Stimulated activated CD4-positive, alpha-beta T cell treated with anti-CD3 and anti-CD28 coated beads, Interleukin-4, amount 100 ng/mL, for 24 hours (primary cell): ENCODE measurements at places on chromosomes 6 and 20.

DNA sequence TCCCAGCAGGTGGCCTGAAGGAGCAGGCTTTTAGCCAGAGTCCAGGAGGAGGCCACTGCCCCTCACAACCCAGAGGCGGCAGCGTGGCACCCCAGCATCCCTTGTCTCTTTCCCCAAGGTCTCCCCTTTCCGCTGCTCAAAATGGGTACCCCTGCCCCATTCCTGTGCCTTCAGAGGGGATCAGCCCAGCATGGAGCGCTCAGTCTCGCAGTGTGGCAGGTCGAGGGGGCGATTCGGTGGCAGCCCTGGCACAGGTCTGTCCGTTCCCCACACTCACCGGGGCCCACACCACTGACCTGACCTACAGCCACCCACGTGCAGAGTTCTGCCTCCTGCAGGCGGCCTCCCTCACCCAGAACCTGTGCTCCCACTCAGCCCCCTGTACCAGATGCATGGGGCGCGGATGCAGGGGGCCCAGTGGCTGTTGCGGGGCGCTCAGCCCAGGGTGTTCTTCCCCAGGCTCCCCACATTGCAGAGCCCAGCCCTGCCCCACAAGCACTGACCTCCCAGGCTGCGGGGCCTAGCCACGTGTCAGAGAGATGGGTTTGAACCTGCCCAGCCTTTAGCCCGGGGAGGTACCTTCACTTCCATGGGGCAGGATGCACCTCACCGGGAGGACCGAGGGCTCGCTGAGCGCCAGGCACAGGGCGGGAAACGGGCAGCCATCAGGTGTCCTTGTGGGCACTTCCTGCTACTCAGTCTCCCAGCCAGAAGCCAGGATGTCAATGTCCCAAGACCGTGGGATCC is 41.8 kb downstream of the DSTN start:
- no peak for DNase-seq

GRCh38 chr6:148293181-148293995 is 49.2 kb upstream of the SASH1 start:
- no peak for DNase-seq

GRCh38 chr6:69337311-69337710 is 459.5 kb downstream of the LMBRD1 start:
- no peak for DNase-seq

GRCh38 chr20:49872056-49872455 is 43.3 kb downstream of the SPATA2 start:
- DNase-seq = no peak

- no peak for DNase-seq
Observed at GRCh38 chr6:4270776-4271175, 135.4 kb upstream of the ECI2 start.

GRCh38 chr20:64136004-64136710 is 28.1 kb upstream of the MYT1 start:
- no peak for DNase-seq

- DNase-seq = no peak
Observed at GRCh38 chr6:127162836-127163235, 44.4 kb downstream of the RSPO3 start.

DNA sequence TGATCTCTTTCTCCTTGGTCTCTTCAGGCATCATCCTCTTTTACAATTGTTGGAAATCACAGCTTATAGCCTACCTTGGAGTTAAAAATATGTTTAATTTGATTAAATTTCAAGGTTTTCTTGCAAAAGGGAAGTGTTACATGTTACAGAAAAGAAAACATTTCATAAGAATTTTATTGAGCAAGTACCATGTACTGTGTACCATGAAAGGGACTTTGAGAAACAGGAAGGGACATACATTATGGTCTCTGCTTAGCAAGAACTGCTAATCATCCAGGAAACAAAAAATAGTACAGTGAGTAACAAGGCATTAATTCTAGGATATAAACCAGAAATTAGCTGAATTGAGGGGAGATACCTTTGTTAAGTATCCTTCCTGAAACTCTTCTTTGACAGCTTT is 145.3 kb upstream of the SPACA1 start:
- no peak for DNase-seq

GRCh38 chr6:166903500-166903899 is 52.9 kb downstream of the RNASET2 start:
- no peak for DNase-seq

DNA sequence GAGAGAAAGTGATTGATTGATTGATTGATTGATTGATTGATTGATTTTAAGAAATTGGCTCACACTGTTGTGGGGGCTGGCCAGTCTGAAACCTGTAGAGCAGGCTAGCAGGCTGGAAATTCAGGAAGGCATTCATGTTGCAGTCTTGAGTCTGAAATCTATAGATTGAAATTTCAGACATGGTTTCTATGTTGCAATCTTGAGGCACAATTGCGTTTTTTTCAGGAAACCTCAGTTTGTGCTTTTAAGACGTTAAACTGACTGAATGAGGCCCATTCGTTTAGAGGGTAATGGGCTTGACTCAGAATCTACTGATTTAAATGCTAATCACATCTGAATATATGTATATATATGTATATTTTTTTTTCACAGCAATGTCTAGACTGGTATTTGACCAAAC is 106.3 kb downstream of the STXBP5 start:
- no peak for DNase-seq

DNA sequence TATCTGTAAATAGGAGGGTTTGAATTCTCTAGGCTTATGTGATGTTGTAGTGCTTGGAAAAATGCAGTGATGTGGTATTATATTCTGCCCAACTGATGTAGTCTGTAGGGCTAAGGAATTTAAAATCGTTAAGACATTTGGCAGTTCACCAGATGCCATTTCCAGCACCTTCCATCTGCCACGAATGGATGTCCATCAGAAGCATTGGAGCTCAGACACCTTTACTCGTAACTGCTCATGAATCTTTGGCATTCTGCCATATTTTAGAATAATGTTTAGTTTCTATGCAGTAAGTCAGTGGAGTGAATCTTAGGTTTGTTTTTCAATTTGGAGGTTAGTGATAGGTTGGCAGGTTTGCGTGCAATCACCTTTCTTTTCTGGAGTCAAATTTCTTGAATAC is 2.4 kb upstream of the SYTL3 start:
- no peak for DNase-seq

DNA sequence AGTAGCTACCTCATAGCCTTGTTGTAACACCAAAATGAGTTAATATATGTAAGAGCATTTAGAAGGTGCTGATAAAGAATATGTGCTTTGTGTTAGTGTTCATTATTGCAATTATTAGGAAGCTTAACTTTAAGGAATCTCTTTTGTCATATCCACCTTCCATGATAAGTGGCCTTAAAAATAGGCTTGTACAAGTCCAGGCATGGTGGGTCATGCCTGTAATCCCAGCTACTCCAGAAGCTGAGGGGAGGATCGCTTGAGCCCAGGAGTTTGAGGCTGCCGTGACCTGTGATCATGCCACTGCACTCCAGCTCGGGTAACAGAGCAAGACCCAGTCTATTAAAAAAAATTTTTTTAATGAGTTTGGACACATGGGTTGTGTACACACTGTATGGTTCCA is 285.5 kb downstream of the ZFAND3 start:
- no peak for DNase-seq

DNA sequence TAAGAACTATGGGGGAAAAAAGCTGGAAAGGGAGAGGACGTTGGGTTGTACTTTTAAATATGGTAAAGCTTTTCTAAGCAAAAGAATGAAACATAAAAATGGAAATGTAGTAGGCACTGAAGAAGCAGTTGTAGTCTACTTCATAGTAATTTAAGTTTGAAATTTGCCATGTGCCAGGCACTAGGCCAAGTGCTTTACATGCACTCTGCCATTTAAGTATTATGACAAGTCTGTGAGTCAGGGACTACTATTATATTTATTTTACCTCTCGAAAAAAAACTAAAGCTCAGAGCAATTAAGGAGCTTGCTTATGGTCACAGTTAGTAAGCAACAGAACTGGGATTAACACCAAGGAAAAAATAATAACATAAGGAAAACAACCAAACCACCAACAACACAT is 257.8 kb downstream of the GMDS start:
- no peak for DNase-seq

GRCh38 chr6:46255528-46255927 is 84.7 kb upstream of the ENPP5 start:
- no peak for DNase-seq
